ENCODE measurements at places on chromosomes 4 and X. TPM values are rescaled to one million over a fixed set of nuclear protein-coding genes. Genes with fewer than 3 reads are reported as not detected.

DNA sequence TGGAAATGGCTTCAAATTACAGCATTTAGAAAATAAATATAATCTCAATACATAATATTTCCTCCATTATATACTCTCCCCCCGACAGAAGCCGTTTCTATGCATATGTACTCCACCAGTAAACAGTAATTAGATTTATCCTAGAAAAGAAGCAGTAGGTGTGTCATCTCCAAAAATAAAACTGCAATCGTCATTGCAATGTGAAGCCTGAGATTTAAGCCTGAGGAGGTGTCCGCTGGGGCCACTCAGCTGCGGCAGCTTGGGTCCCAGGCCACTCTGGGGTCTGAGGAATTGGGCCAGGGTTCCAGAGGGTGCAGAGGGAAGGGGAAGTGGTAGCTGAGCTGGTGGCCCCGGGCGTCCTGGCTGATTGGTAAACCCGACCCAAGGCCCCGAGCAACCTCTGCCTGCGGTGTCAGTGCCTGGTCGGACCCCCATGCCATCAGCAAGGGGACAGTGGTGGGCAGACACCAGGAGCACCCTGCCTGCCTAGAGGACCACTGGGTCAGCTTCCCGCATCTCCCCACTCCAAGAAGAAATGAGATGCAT lies 7.8 kb upstream of the MXD4 start:
- DNase-seq, result no peak
- no peaks in the 10 kb centered on the region for H3K36me3 ChIP-seq
- H3K4me3 ChIP-seq, result no peak overlapping the region
- H3K27ac ChIP-seq, result no peak overlapping the region
- no peaks in the 10 kb centered on the region for H3K27me3 ChIP-seq

TMPRSS11A gene
- total RNA-seq, result not detected

GYPA gene
- not detected for total RNA-seq

- H3K4me1 ChIP-seq, result peaks cover 84% of the 10 kb centered on the region
- H3K36me3 ChIP-seq, result peaks cover 17% of the 10 kb centered on the region
- H3K27me3 ChIP-seq, result no peaks in the 10 kb centered on the region
These were observed 19.9 kb downstream of the SH3BP2 start for GRCh38 chr4:2812612-2813354.

- peaks cover 43% of the 10 kb centered on the region for H3K4me1 ChIP-seq
- no peak overlapping the region for H3K4me3 ChIP-seq
- H3K36me3 ChIP-seq, result peaks cover 63% of the 10 kb centered on the region
- DNase-seq, result no peak
These were observed 38.0 kb downstream of the CTBP1 start for GRCh38 chr4:1210971-1211370.

- no peak overlapping the region for H3K27ac ChIP-seq
- H3K4me3 ChIP-seq, result no peak overlapping the region
- no peaks in the 10 kb centered on the region for H3K27me3 ChIP-seq
These were observed 275.2 kb downstream of the SPRY1 start for GRCh38 chr4:123671636-123672404.

GRCh38 chrX:16643176-16643575 lies 6.8 kb upstream of the S100G start:
- no peak for DNase-seq
- H3K4me3 ChIP-seq, result no peak overlapping the region
- no peaks in the 10 kb centered on the region for H3K27me3 ChIP-seq
- no peaks in the 10 kb centered on the region for H3K36me3 ChIP-seq
- no peak overlapping the region for H3K27ac ChIP-seq

- no peaks in the 10 kb centered on the region for H3K4me1 ChIP-seq
- H3K27me3 ChIP-seq, result no peaks in the 10 kb centered on the region
- H3K36me3 ChIP-seq, result no peaks in the 10 kb centered on the region
These were observed 85.9 kb downstream of the MAOA start for GRCh38 chrX:43741843-43742573.

DNA sequence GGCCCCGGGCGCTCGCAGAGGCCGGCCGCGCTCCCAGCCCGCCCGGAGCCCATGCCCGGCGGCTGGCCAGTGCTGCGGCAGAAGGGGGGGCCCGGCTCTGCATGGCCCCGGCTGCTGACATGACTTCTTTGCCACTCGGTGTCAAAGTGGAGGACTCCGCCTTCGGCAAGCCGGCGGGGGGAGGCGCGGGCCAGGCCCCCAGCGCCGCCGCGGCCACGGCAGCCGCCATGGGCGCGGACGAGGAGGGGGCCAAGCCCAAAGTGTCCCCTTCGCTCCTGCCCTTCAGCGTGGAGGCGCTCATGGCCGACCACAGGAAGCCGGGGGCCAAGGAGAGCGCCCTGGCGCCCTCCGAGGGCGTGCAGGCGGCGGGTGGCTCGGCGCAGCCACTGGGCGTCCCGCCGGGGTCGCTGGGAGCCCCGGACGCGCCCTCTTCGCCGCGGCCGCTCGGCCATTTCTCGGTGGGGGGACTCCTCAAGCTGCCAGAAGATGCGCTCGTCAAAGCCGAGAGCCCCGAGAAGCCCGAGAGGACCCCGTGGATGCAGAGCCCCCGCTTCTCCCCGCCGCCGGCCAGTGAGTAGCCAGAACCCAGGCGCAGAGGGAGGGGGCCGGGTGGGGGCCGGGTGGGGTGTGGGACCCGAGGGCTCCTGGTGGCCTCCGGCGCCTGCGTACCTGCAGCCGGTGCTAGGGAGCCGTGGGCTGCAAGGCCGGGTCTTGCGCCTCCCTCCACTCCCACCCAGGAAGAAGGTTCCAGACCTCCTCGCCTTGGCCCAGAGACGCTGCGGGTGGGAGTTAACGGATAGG lies 534 bp downstream of the MSX1 start:
- no peak overlapping the region for H3K27ac ChIP-seq
- peaks cover 53% of the 10 kb centered on the region for H3K4me1 ChIP-seq
- H3K36me3 ChIP-seq, result no peaks in the 10 kb centered on the region
- peaks cover 78% of the 10 kb centered on the region for H3K27me3 ChIP-seq
- DNase-seq, result no peak

DNA sequence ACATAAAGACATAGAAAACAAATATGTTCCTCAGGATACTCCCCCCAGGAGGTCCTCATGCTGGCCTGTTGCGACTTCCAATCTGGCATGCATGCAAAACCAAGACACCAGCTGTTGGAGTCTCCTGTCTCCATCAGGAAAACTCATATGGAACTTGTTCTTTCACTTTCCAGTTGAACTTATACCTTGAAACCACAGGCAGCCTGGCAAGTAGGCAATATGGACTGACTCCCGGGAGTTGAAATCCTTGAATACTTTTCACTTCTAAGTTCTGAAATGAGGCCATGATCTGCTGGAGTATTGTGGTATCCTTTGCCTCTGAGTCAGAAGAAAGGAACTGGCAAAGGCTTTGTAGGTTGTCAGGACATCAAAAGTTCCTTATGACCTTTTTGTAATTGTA lies 444.2 kb downstream of the IDS start:
- no peaks in the 10 kb centered on the region for H3K27me3 ChIP-seq
- H3K4me1 ChIP-seq, result no peaks in the 10 kb centered on the region
- no peaks in the 10 kb centered on the region for H3K36me3 ChIP-seq
- no peak overlapping the region for H3K27ac ChIP-seq
- H3K4me3 ChIP-seq, result no peak overlapping the region

KLHL4 gene
- not detected for total RNA-seq

DNA sequence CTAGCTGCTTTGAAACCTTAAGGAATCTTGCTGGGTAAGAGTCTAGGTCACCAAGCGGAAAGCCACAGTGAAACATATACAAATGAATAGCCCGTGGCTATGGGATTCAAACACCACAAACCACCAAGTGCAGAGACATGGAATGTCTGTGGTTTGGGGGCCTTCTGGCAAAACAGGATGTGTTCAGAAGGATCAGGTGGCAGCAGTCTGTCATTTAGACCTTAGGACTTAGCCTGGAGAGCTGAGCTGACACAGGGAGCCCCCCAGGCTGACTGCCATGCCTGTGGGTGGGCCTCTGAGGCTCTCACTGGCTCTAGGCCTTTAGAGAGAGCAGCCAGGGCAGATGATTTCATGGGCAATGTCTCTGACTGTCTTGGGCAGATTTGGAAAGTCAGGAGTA lies 225.6 kb downstream of the FBXW7 start:
- H3K27ac ChIP-seq, result no peak overlapping the region
- no peaks in the 10 kb centered on the region for H3K27me3 ChIP-seq
- no peak overlapping the region for H3K4me3 ChIP-seq
- H3K4me1 ChIP-seq, result no peaks in the 10 kb centered on the region

DNA sequence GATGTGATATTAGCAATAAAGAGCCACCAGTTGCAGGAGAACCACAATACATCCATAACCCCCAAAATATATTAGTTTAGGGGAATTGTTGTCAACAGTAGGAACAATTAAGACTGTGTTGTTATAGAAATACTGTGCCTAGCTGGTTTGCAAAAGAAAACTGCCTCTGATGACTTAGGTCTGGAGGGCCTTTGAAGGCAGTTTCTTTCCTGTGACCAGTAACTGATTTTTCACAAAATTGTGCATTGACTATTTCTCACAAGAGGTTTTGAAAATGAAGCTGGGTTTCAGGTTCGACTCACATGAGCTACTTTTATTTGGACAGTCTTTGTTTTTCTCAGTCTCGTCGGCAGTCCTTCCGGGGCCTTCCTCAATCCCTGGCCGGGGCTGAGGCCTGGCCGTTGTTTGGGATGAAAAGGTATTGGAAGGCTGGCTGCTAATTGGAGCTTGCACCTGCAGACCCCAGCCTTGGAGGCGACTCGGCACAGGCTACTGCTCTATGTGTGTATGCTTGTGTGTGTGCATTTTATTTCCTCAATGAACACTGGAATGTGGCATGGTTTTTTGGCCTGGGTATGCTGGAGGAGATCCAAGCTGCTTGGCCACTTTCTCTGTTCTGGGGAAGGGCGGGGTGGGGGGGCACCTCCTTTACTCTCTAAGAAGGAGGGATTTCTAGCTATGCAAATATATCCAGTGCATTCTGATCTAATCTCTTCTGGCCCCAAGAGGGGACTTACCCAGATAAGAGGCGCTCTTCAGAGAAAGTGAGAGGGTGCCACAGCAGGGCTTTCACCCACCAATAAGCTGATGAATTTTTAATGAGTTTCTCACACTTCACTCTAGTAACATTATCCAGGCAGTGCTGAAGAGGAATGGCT lies 49.5 kb upstream of the LNX1 start:
- no peaks in the 10 kb centered on the region for H3K36me3 ChIP-seq
- H3K4me3 ChIP-seq, result no peak overlapping the region
- DNase-seq, result no peak

MAGED4B gene
- 1.3 TPM for total RNA-seq
